NCI-H2107 (cell line): ENCODE measurements at places on chromosomes 2 and 18.

GRCh38 chr18:9638886-9639285 lies 24.5 kb upstream of the PPP4R1 start:
- DNase-seq: no peak

DNA sequence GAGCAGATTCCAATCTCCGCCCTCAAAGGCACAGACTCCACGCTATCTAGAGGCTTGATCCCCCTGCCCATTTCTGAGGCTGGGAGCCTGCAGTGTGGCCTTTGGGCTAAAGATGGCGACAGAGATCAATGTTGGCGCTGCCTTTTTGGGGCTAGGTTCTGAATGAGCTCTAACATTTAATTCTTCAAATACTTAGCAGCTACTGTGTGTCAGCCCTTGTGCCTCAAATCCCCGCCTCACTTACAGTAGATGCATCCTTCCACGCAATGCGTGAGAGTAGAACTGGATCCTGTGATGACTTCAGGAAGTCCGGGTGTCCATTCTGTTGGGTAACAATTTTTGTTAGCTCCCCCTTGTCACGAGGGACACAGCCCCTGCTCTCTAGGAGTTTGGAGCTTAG lies 12.4 kb downstream of the IL1F10 start:
- DNase-seq: no peak

- no peak for DNase-seq
These were observed 78.0 kb upstream of the SERTAD2 start for GRCh38 chr2:64731746-64732145.

DNA sequence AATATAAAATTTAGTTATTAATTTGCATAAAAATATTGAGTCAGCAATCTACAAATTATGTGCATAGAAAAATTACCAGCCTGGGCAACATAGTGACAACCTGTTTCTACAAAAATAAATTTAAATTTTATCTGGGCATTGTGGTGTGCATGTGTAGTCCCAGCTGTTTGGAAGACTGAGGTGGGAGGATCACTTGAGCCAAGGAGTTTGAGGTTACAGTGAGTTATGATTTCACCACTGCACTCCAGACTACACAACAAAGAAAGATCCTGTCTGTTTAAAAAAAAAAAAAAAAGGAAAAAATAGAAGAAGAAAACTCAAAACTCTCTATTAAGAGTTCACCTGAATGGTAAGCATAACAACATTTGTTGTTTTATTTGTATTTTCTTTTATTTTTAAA lies 1048.4 kb upstream of the CDH2 start:
- DNase-seq: no peak

- no peak for DNase-seq
These were observed 83.5 kb downstream of the LDLRAD4 start for GRCh38 chr18:13302040-13302439.

DNA sequence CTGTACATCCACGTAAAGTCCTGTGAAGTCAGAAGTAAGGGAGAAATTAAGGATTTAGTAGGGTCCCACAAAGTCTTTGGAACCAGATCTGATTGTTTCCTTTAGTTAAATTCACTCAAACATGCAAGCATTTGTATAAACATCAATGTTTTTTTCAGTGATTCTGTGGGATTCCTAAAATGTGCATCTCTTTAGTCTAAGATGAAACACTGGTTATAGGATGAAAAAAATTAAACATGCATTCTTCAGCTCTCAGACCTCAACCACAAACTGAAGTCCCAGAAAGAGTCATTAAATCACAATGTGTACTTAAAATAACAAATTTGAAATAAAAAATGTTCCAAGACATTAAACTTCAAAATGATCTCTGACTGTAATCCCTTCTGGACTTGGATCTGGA lies 76.5 kb upstream of the APCDD1 start:
- DNase-seq: no peak

DNA sequence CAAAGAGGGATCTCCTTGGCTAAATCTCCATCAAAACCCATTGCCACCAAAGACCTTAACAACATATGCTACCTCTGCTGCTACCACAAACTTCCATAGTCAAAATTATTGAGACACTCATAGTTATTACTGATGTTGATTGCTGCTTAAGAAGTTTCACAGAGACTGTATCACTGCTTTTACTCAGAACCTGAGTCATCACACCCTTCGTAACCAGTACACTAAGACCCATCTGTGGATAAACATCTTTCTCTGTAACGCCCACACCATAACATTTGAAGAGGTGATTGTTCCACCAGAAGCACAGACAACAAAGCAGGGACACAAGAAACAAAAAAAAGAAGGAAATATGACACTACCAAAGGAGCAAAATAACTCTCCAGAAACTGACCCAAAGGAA lies 1563.1 kb downstream of the LRP1B start:
- DNase-seq: no peak

- no peak for DNase-seq
These were observed 148.3 kb downstream of the MEIS1 start for GRCh38 chr2:66582987-66583880.

DNA sequence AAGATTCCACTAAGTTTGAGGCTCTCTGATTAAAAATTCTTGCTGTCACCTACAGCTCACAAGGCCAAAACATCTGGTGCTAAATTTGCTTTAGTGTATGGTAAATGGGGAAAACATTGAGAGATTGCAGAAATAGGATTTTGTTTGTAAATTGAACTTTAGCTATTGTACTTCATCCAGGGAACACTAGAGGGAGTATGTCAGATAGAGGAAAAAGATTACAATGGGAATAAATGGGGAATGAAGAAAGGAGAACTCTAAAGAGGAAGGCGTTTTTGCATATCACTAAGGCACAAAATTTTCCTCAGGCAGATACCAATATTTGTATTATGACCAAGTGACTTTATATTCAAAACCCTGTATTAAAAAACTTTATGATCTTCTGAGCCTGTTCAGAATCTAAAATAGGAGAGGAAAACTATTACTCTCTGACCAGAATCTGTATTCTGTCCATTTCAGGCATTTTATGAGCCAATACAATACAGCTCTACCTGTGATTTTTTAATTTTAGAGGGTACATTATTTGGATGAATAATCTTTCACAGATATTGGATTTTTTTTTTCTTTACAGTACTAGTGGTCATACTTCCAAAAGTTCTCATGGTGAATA lies 52.3 kb upstream of the ITGB6 start:
- no peak for DNase-seq

DNA sequence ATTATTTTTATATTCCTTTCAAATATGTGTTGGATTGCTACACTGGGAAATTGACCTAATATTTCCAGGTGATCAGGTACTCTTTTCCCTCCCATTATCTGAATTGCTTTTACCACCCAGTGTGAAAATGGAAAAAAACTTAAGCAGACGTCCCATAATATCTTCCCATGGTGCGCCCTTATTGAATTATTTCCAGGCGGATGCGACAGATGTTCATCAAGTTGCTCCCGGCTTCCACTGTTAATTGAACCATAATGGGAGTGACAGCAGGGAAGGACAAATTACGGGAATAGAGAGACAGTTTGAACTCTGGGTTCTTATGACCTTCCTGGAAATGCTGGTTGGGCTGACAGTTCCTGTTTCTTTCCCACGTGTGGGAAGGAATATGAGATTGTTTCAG lies 93.3 kb downstream of the THSD7B start:
- no peak for DNase-seq

DNA sequence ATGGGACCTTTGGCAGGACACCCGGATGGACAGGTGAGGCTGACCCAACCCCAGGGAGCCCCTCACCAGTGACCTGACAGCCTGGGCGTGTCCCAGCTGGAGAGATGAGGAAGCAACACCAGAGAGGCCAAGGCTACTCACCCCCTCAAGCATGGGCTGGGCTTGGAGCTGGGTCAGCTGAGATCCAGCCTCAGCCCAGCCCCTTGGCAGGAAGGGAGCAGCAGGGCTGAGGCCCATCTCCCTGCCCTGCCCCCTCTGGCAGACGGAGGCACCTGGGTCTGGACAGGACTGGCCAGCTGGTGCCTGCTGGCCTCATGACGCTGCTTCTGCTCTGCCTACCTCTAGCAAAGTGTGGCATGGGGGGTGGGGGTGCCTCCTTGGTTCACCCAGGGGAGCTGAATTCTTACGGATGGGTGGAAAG lies 37.8 kb downstream of the HS6ST1 start:
- DNase-seq: no peak

DNA sequence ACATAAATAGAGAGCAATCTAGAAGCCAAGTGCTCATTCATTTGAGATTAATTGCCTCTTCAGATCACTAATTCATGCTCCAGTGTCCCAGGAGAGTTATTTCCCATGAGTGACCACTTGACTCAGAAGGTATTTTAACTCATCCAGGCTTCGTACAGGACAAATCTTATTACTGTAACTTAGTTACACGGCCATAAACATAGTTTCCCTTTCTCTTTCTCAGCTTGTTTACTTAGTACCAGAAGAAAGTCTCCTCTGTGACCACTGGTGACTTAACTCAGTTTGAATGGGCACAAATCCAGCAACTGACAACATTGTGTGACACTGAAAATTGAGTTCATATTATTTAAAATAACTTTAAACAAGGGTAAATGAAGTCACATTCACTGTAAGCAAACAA lies 25.3 kb downstream of the MMADHC start:
- peak; percentile 21 for DNase-seq

- no peak for DNase-seq
These were observed 189.4 kb upstream of the ARL4C start for GRCh38 chr2:234686088-234686890.

- no peak for DNase-seq
These were observed 112.8 kb downstream of the PRELID3A start for GRCh38 chr18:12520442-12520992.

DNA sequence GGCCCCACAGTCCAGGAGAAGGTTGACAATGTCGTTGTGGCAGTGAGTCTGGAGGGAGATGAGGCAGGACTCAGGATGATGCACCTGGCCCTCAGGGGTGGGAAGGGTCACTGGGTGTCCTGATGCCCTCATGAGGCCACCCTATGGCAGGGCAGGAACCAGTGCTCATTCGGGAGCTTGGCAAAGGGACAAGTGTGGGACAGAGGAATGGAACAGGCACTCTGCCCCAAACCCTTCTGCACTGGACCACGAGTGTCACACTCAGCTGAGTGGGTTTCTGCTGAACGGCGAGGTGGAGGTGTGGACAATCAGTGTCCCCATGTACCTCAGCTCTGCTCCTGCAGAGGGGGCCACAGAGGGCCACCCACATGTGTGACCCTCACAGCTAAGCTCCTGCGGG lies 32.0 kb downstream of the ANKMY1 start:
- no peak for DNase-seq

- DNase-seq: no peak
These were observed 24.4 kb downstream of the EHD3 start for GRCh38 chr2:31258351-31258750.

DNA sequence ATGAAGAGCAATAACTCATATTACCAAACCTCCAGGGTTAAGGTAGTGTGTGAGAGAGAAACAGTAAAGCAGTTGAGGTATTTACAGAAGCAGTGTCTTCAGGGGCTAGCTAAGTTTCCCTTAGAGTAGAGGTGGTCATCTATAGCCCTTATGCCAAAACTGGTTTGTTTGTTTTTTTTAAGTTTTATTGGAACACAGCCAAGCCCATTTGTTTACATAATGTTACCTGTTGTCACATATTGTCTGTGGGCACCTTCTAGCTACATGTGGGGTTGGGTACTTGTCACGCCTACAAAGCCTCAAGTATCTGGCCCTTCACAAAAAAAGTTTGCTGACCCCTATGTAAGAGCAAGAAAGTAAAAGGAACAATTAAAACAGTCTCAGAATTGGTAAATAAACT lies 39.4 kb downstream of the ACTR2 start:
- no peak for DNase-seq
